Activated naive CD4-positive, alpha-beta T cell treated with Interleukin-2 at 50 U/mL for 16 hours (primary cell): ENCODE measurements at places on chromosomes 3 and 15.

- DNase-seq = no peak
Measured at GRCh38 chr15:26877831-26878230, 11.0 kb downstream of the GABRA5 start.

DNA sequence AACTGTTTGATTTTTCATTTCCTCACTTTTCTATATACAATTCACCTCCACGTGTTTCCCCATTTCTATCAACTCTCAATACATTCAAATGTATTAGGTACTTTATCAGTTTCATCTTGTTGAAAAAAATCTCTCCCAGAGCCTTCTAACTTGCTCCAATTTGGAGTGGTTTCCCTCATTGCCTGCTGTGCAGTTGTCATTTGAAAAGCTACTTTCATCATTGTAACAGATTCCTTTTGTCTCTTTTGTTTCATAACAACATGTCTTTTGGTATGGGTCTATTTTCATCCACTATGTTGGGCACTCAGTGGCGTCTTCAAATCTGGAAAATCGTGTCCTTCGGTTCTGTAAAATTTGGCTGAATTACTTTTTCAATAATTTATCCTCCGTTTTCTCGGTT lies 75.0 kb downstream of the NR2E3 start:
- no peak for DNase-seq

DNA sequence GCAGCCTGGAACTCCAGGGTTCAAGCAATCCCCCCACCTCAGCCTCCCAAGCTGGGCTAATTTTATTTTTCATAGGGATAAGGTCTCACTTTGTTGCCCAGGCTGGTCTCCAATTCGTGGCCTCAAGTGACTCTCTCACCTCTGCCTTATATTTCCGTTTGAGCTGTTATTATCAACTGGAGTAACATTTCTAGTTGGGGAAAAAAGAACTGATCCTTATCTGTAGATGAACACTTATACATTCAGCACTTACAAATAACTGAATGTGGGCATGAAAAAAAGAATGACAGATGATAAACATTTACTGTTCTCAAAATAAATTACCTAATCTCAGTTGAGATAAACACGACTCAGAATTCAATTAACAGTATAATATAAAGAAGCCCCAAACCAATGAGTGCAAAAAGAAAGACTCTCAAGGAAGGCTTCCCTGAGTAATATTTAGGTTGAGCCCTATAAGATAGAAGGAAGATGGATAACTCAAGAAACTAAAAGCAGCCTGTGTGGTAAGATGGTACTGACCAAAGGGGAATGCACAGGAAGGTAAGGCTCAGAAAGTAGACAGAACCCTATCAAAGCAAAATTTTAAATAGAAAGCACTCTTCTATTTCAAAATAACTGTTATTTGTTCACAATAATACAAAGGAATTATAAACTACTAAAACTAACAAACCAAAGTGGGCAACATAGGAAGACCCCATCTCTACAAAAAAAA lies 11.8 kb downstream of the UBE3A start:
- DNase-seq = no peak

- no peak for DNase-seq
Measured at GRCh38 chr15:67394873-67395639, 125.9 kb upstream of the C15orf61 start.

DNA sequence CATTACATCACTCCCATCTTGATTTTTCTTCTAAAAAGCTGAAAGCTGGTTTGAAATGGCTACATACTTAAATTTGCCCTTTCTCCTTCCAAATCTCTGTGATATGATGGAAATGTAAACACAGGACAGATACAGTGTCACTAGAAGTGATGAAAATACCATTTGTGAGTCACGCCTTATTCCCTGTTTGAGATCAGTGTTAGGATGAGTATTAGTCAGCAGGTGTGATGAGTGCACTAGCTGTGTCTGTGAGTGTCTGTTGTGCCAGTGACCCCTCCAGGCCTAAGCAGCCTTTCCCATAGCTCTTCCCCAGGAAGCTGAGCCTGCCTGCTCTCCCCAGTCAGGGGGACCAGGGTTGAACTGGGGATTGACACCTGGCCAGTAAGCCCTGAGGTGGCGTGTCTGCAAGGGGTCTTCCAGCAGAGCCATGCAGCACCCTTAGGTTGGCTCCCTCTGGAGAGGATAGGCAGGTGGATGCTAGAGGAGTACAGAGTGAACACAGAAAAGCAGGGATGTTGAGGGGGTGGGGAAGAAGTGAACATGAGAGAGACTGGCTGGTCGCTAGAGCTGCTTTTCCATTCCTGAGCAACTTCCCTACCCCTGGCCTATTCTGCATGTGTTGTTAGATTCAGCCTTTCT lies 92.0 kb downstream of the PDE8A start:
- DNase-seq = no peak
